Hematopoietic multipotent progenitor cell treated with erythropoietin and hydrocortisone succinate and interleukin-3 and kit ligand, for 15 days (in vitro differentiated cells): ENCODE measurements at places on chromosomes 7 and 10.

DNA sequence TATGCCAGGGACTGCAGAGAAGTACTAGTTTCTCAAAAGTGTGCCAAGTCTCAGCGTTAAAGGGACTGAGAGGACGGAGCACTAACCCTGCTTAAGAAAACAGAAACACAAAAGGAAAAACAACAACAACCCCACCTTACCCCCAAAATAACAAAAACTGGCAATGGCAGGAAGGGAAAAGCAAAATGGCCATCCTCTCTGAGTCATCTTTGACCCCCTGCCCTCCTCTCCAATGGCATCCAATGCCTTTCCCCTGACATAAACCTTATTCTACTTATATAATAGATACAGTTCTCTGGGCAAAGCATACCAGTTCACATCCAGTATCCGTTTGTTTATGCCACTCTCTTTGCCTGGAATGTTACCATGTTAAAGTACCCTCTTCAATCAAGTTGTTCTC is 1.6 kb downstream of the POLR1F start:
- DNase-seq = no peak

GRCh38 chr7:136890399-136890798 is 21.9 kb downstream of the CHRM2 start:
- DNase-seq = no peak

GRCh38 chr10:71754562-71754961 is 18.8 kb downstream of the VSIR start:
- DNase-seq = no peak

- DNase-seq = no peak
Measured at GRCh38 chr7:114890561-114890960, 31.3 kb upstream of the MDFIC start.
